ENCODE measurements at places on chromosomes 12 and 14.
A peak's percentile ranks its signal among the peaks of the same experiment; 100 is the strongest.

- no peak for DNase-seq
These were observed 23.6 kb downstream of the TMEM30B start for GRCh38 chr14:61257469-61258057.

DNA sequence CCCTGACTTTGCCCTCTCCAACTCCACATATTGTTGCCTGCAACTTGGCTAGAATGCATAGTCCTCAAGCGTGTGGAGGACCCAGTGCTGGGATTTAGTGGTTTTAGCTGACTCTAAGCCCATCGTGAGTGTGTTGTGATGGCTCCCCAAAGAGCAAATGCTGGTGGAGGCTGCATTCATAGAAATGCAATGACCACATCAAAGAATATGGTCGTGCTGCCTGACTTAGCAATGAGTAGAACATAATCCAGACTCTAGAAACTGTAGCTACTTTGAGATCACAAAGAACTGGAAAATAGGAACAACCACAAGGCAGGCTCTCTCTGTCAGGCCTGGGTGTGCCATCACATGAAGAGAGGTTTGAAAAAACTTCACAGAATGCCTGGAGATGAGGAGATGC is 1.3 kb downstream of the DYRK4 start:
- DNase-seq, result peak; percentile 93

GRCh38 chr12:70364695-70365397 is 1.2 kb upstream of the KCNMB4 start:
- peak; percentile 25 for DNase-seq

GRCh38 chr12:8667270-8667669 is 4.6 kb upstream of the MFAP5 start:
- DNase-seq, result no peak

DNA sequence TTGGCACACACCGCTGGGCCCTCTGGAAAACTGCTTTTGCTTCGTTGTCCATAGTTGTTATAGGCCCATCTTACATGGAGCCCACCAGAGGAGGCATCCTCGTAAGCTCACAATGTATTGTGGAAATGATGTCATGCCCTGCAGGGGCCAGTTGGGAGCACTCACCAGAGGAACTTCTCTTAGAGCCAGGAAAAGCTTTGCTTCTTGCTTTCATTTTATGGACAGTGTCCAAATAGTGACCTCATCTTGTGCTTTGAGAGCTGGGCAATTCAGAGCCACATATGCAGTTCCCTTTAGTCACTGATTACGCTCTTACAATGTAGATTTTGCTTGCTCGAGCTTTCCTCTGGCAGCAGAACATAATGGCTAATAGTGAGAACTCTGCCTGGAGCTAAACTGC is 275.6 kb downstream of the AACS start:
- DNase-seq, result peak; percentile 20

DNA sequence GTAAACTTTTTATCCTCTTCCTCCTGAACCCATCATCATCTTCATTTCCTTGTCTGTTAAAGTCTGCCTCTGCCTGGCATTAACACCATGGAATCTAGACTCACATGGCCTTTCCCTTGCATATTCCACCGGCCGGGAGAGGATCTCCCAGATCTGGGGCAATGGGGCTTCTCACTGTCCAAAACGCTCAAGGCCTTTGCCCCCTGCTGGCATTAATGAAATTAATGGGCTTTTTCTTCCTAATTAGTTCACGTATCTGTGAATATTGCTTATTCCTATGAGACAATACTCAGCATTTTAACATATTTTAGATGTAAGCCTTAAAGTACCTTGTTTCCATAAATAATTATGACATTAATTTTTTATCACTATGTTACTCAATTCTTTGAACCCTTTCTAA is 42.9 kb upstream of the CAPRIN2 start:
- DNase-seq, result no peak

DNA sequence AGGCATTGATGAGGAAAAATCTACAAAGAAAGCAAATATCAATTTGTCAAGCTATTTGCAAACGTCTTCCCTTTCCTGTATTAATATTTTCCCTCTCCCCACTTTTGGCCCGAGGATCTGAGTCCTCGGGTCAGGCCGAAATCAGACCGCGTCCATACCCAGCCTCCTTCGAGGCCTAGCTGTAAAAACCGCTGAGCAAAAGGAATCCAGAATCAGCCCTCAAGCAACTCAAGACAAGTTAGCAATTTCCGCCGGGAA is 353 bp upstream of the MAPK1IP1L start:
- DNase-seq, result no peak

DNA sequence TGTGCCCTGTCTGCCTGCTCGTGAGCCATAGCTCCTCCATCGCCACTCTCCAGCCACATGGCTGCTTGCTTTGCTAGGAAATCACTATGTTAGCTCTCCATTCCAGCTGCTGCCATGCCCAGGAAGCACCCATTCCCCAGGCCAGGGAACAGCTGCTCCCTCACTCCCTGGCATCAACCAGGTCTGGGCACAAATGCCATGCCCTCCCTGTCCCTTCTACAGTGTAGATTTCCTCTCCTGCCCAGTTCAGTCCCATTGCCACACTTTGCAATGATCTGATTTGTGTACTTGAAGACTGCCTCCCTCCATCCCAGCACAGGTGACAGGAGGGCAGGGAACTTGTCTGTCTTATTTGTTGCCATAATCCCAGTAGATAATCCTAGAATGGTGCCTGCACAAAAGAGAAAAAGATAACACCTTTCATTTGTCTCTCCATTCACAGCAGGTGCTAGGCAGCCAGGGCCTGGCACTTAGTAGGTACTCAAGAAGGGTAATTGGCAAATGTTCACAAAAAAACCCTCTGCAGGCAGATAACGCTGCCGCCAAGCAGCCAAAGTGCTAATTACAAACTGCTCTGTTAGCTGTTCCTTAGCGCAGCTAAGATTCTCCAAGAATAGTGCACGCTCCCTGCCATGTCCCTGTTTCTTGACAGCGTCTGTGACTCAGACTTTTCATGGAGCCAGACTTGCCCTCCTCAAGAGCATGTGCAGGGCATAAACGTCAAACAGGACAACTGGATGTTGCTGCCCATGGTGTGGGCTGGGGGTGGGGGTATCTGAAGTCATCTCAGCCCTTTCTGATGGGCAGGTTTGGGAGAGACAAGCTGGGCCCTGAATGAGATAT is 69.1 kb downstream of the ARL6IP4 start:
- DNase-seq, result no peak

GRCh38 chr12:131177599-131177998 is 223.9 kb downstream of the ADGRD1 start:
- DNase-seq, result no peak
